ENCODE measurements at places on chromosomes 7 and 10.

DNA sequence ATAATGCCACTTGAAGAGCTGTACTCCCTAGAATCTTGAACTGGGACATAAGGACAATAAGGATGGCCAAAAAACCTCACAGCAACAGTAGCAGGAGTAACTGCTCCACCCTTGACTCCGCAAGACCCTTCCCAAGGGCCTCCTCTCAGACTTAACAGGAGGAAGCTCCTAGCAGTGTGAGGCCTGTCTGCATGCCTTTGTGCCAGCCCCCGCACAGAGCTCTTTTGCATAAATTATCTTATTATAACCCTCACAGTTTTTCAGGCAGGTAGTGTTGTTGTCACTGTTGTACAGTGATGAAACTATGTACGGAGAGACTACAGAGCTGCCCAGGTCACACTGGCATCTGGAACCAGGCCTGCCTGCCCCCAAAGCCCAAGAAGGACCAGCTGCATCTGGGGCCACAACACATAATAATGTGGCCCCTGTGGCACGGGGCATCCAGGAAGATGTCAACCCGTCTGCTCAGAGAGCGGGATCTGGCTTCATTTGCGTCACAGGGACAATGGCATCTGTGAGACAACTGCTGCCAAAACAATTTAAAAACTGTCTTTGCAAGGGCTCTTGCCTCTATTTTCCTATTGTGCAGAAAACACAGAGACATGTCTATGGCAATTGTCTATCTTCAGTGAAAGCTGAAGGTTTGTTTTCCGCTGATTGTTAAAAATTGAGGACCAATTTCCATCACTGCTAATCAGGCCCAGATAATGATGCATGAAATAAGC, 249.3 kb upstream of the GRB10 start:
- DNase-seq: no peak

- DNase-seq: no peak
Observed at GRCh38 chr10:43323245-43323644, 48.2 kb upstream of the FXYD4 start.

DNA sequence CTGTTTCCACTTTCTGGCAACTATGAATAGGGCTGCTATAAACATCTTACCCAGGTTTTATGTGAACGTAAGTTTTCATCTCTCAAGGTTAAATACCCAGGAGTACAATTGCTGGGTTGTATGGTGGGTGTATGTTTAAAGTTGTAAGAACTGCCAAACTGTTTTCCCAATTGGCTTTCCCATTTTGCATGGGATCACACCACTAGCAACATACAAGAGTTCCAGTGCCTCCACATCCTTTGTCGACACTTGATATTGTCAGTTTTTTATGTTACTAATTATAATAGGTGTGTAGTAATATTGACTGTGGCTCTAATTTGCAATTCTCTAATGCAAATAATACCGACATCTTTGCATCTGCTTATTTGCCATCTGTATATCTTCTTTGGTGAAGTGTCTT, 82.9 kb downstream of the SFMBT2 start:
- no peak for DNase-seq

GRCh38 chr7:42661312-42661711, 250.6 kb downstream of the C7orf25 start:
- DNase-seq: no peak

- no peak for DNase-seq
Observed at GRCh38 chr7:116967254-116967922, 14.1 kb downstream of the ST7 start.

DNA sequence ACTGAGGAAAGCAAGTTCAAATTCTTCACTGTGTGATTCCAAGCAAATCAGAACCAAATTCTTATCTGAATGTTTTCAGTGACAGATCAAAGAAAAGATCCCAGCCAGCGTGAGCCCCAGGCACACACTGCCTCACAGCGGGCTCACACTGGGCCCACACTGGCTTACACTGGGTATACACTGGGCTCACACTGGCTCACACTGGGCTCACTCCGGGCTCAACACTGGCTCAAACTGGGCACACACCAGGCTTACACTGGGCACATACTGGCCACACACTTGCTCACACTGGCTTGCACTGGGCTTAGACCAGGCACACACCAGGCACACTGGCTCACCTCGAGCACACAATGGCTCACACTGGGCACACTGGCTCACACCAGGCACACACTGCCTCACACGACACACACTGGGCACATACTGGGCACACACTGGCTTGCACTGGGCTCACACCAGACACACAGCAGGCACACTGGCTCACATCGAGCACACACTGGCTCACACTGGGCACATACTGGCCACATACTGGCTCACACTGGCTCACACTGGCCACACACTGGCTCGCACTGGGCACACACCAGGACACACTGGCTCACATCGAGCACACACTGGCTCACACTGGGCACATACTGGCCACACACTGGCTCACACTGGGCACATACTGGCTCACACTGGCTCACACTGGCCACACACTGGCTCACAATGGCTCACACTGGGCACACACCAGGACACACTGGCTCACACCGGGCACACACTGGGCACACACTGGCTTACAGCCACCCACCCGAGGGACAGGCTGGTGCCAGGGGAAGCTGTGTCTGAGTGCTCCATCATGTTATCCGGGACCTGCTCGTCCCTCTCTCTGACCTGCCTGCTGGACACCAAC, 156.3 kb downstream of the PTPRN2 start:
- no peak for DNase-seq

DNA sequence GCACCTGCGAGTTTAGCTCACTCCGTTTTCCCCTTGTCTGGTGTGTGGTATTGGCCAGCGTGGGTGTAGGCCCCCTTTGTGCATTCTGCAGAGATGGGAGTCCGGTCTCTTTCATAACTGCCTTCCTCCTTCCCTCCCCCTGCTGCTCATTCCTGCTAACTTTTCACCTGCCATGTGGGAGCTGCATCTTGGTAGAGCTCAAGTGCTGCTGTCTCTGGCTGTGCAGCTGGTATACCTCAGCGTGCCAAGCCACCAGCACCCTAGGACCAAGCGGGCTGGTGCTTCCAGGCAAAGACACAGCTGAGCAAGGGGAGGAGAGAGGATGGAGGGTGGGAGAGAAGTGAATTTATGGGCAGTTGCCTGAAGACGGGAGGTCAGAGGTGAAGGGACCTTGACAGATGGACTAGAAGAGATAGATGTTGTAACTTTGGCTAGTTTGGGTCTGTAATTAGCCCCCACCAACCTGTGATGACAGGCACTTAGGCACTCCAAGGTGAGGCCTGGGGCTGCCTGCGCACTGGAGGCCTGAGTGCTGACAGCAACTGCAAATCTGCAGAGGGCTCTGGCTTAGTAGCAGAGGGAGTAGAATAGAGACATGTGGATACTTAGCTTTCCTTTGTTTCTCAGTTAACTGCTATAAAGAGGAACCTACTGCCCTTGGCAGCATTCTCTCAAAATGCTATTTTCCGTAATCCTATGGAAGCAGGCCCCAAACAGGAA, 148.8 kb upstream of the AGK start:
- no peak for DNase-seq

DNA sequence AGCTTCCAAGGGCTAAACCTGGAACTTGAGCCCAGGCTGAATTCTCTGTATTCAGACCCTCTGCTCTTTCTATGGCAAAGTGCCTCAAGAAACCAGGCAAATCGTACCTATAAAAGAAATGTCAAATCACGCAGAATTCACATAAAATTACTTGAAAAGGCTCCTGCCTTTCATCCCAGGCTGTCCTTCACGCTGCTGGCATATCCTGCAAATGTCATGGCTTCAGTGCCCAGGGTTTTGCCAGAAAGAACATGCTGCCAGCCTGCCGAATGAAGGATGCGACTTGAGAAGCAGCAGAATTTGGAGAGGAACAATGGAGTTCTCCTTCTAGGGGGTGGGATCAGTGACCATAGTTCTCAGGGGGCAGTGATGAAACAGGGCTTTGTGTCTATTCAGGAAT, 602.5 kb upstream of the GALNT17 start:
- no peak for DNase-seq

GRCh38 chr10:79401015-79401921, 44.2 kb downstream of the ZCCHC24 start:
- DNase-seq: peak; percentile 39

DNA sequence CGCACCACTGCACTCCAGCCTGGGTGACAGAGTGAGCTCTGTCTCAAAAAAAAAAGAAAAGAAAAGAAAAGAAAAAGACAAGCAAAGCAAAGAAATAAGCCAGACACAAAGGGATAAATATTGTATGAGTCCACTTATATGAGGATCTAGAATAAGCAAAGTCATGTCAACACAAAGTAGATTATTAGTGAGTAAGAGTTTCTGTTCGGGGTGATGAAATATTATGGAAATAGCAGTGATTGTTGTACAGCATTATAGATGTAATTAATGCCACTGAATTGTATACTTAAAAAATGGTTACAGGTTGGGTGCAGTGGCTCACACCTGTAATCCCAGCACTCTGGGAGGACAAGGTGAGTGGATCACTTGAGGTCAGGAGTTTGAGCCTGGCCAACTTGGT, 83.2 kb downstream of the HIP1 start:
- DNase-seq: no peak

GRCh38 chr7:95330204-95330960, 6.0 kb upstream of the PON1 start:
- DNase-seq: peak; percentile 9

DNA sequence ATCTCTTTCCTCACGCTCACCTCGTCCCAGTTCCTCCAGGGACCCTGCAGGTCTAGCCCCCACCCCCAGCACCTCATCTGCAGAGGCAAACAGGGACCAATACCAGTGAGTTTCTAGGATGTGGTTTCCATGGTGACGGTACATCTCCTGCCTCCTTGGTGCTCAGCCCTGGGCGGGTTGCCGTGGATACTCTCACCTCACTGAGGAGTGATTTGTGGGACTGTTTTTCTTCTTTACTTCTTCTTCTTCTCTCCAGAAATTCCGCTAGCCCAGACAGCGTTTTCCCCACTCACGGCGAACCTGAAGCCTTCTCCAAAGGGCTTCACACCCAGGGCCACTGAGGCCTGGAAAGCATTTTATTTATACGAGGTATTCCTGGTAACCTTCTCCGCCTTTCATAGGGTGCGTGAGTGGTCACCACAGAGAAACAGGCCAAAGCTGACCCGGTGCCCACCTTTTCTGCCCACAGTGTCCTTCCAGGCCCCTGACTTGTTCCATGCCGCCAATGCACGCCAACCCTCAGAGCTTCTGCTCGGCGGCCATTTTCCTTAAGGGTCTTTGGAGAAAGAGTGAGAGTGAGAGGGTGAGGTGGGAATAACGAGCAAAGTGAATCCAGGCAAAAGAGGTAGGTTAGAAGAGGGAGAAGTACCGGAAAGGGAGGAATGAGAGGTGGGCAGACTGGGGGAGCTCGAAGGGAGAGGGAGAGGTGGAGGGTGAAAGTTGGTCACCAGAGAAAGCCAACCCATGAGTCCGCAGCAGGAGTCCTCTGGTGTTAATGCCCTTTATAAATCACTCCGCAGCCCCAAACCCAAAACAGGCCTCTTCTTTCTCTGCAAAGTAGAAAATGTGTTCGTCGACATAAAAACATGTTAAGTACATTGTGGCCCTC, 15.5 kb downstream of the FAM241B start:
- DNase-seq: no peak

GRCh38 chr7:145265180-145265579, 429.3 kb upstream of the TPK1 start:
- no peak for DNase-seq

GRCh38 chr10:71765906-71766716, 7.2 kb downstream of the VSIR start:
- no peak for DNase-seq

GRCh38 chr10:116274064-116274904, 1.3 kb upstream of the GFRA1 start:
- DNase-seq: no peak

- no peak for DNase-seq
Observed at GRCh38 chr7:7446616-7447015, 89.1 kb downstream of the COL28A1 start.

DNA sequence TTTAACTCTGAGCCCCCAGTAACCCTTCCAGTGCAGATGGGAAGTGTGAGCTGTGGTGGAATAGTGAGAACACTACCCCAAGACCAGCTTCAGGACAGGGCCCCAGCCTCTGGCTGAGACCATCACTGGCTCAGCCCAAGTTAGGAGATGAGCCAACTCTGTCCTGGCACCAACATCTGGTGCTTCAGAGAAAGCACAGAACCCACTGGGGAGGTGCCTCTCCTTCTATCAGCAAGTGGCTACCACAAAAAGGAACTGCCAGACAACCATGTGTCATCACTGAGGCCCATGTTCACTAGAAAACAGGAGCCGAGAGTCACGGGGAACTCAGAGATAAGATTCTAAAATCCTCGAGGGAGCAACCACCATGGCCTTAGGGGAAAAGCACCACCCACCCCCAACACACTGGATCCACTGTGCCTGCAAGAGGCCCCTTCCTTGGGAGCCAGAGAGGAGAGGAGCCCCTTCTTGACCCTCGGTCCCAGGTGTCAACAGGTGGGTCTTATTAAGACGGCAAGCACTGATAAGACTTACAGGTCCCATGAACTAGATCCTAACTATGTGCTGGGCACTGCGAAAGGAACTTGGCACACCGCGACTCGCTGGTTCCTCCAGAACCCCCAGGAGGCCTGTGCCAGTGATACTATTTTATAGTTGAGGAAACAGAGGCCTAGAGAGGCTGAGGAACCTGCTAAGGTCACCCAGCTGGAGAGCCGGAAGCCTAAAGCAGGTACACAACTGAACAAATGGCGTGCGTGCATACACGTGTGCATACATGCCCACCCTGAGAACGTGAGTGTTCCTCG, 102.7 kb downstream of the FAM53B start:
- peak; percentile 78 for DNase-seq

- no peak for DNase-seq
Observed at GRCh38 chr7:106057962-106058927, 53.9 kb downstream of the SYPL1 start.

- peak; percentile 52 for DNase-seq
Observed at GRCh38 chr10:71285180-71285545, 33.9 kb upstream of the SLC29A3 start.

GRCh38 chr7:420142-421093, 99.2 kb downstream of the PDGFA start:
- no peak for DNase-seq

DNA sequence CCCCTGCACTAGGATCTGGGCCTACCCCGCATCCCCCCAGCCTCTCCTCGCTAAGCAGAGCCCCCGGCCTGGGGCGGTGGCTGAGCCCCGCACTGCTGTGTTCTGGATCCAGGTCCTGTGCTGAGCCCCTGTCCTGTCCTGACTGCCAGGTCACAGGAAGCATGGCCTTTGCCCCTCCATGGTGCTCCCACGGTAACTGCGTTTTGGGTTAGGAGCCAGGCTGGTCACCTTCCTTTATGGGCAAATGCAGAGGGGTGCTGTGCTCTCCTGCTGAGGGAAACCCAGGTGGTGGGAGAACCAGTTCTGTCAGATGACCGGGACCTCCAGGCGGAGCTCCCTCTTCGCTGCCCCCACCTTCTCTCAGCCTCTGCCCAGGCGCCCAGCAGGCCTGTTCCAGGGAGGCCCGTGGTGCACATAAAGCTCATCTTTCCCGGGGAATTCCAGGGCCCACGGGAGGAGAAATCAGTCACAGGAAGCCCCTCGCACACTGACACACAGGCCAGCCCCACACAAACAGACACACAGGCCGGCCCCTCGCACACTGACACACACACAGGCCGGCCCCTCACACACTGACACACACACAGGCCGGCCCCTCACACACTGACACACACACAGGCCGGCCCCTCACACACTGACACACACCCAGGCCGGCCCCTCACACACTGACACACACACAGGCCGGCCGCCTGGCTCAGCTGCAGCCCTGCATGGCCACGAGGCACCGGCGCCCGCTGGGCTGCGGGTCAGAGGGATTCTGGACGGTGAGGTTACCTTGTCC, 75.6 kb downstream of the CFAP46 start:
- DNase-seq: no peak

Data from suppressor macrophage treated with lipopolysaccharide for 4 hours (primary cell).